Stimulated activated CD4-positive, alpha-beta T cell treated with anti-CD3 and anti-CD28 coated beads, Interleukin-1b, Interleukin-23, amount 100 ng/mL, for 1 hour (primary cell): ENCODE measurements at places on chromosomes 6 and 20.

- DNase-seq = no peak
Measured at GRCh38 chr6:145836772-145837171, 22.2 kb upstream of the FBXO30 start.

DNA sequence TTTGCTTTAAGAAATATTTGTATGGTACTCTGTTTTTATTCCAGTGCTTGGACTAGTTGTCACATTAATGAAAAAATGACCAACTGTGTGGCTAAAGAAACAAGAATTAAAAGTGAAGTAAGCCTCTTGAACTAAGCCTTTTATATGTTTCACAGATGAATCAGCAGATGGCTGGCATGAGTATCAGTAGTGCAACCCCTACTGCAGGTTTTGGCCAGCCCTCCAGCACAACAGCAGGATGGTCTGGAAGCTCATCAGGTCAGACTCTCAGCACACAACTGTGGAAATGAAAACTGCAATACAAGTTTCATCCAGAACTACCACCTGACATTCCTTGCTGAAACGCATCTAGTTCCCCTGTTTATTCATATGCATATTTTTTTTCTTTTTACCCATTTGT lies 96.8 kb downstream of the B3GAT2 start:
- no peak for DNase-seq

- DNase-seq = no peak
Measured at GRCh38 chr6:137352859-137353258, 133.7 kb upstream of the IFNGR1 start.

DNA sequence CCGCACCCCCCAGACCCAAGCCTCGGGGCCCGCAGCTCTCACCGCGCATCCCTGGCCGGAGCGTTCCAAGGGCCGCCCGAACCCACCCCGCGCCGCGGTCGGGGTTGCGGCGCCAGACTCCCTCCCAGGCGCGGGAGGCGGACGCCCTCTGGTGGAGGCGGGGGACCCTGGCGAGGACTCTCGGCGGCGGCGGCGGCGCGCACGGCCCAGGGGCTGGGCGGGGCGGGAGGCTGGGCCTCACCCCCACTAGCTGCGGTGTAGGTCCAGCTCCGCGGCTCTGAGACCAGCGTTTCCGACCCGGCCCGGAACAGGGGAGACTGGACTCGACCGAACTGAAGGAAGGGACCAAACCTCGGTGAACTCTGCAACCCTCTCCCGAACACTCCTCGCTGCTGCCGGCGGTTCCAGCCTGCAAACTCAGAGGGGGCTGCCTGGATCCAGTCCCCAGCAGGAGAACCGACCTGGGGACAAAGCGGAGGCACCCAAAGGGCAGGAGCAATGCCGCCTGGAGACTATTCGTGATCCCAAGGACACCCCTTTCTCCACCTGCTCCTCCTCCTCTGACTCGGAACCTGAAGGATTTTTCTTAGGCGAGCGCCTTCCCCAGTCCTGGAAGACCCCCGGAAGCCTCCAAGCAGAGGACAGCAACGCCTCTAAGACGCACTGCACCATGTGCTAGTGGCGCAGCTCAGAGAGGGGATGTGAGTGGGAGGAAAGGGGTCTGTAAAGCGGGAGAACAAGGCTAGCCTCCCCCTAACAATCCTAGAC lies 859 bp upstream of the TOMM6 start:
- DNase-seq = peak; percentile 66

- DNase-seq = no peak
Measured at GRCh38 chr20:64108731-64109681, 1.6 kb upstream of the NPBWR2 start.

GRCh38 chr6:30777155-30777485 lies 32.8 kb upstream of the IER3 start:
- no peak for DNase-seq

GRCh38 chr6:17865798-17866725 lies 121.4 kb downstream of the KIF13A start:
- no peak for DNase-seq

- no peak for DNase-seq
Measured at GRCh38 chr6:166996406-166996805, 2.8 kb upstream of the CEP43 start.

GRCh38 chr6:12980741-12981140 lies 264.2 kb downstream of the PHACTR1 start:
- DNase-seq = no peak

GRCh38 chr20:54875307-54875706 lies 399.9 kb downstream of the DOK5 start:
- no peak for DNase-seq

DNA sequence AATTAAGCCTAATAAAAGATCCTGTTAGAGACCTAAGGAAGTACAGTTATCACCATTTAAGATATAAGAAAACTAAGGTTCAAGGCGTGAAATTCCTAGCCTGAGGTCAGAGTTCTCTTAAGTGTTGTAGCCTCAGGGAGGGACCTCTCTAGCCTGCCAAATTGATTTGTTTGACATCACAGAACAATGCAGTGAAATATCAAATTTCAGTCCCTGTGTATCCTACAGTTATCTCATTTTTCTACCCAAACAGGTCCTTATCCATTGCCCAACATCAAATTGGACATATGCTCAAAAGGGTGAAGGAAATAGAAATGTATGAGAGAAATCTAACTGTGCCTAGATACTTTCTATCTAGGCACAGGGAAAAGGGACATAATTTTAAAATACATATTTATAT lies 63.0 kb downstream of the NCOA7 start:
- no peak for DNase-seq

- DNase-seq = no peak
Measured at GRCh38 chr6:70409216-70409615, 4.1 kb upstream of the FAM135A start.

- no peak for DNase-seq
Measured at GRCh38 chr6:18248698-18249097, 15.6 kb downstream of the DEK start.

DNA sequence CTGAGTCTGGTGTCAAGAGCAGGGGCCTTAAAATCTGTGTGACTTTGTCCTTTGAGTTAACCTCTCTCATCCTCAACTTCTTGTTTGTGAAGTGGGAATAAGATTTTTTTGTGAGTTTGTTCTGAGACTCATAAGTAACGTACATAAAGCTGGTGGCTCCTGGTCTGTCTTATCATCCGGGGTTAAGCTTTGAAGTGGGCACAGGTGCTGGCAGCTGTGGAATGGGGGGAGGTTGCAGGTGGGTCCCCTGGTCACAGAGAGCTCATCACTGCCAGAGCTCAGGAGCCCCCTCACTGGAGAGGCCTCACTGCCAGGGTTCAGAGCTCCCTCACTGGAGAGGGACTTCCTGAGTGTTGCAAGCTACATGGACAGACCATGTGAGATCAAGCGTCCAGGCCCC lies 174.1 kb downstream of the NRN1 start:
- DNase-seq = no peak

GRCh38 chr6:139027620-139028182 lies 844 bp upstream of the ABRACL start:
- no peak for DNase-seq

DNA sequence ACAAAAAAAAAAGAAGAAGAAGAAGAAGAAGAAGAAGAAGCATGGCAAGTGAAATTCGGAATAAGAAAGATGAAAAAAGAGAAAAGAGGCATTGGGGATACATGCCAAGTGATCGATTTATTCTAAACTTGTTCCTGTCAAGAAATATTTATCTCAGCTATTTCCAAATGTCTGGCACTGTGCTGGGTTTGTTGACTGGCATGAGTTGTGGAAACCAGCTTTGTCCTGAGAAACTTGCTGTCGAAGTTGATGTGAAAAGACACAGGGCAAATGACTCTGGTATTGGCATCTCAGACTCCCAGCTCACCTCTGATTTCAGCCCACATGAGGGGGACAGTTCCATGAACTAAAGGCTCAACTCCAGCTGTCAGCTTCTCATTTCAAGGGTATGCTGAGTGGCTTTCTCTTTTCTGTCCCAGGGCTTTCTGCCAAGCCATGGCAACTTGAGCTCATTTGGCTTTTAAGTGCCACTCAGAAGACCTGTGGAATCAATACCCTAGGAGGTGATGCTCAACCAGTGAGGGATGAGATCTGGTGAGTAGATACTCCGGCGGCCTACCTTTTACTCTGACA lies 253.3 kb upstream of the JAG1 start:
- no peak for DNase-seq

GRCh38 chr6:33592595-33593413 lies 12.7 kb upstream of the BAK1 start:
- DNase-seq = no peak

DNA sequence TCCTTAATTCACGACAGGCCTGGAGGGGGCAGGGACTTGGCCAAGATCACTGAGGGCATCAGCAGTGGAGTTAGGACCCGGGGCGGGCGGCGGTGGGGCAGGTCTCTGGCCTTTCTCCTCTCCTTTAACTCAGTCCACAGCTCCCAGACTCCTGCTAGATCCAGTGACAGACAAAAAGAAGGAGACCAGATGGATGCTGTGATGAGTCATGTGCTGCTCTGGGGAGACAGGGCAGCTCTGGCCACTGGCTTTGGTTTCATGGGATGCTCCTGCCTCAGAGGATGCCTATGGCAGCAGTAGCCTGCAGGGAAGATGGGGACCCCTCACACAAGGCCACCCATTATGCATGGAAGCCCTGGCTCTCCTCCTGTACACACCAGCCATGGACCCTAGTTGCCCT lies 20.5 kb downstream of the EPB41L1 start:
- DNase-seq = no peak

DNA sequence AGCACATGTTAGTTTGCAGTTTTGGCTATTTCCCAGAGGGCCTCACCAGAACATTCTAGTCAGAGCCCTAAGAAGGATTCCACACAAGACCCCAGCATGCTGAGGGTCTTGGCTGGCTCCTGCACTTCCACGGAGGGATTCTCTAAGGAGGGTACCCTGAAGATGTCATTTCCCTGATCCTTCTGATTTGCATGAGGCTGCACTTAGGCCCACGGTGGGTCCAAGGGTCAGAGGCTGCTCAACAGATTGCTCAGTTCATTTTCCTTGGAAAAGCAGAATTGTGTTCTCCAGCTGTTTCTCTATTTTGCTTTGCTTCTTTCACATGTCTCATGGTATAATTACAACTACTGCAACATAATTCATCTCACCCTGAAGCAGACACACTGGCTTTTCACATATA lies 22.2 kb downstream of the PREP start:
- no peak for DNase-seq

DNA sequence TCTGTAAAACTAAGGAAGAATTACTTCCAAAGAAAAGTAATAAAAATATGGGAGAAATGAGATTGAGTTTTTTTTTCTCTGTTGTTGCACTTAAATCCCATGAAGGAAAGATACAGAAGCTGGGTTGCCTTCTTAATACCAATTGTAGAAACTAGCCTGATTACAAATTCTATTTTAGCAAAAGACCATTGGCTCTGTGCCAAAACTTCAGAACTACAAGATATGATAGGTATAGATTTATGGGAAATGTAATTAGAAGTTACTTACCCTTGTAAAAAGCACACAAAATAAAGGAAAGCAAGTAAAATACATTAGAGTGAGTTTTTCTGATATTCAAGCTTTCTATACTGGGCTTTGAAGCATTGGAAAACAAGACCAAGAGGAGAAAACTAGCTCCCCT lies 73.5 kb upstream of the SCGN start:
- DNase-seq = no peak

- no peak for DNase-seq
Measured at GRCh38 chr20:11992426-11992825, 74.7 kb downstream of the BTBD3 start.

GRCh38 chr6:110776413-110776812 lies 38.9 kb downstream of the CDK19 start:
- no peak for DNase-seq

DNA sequence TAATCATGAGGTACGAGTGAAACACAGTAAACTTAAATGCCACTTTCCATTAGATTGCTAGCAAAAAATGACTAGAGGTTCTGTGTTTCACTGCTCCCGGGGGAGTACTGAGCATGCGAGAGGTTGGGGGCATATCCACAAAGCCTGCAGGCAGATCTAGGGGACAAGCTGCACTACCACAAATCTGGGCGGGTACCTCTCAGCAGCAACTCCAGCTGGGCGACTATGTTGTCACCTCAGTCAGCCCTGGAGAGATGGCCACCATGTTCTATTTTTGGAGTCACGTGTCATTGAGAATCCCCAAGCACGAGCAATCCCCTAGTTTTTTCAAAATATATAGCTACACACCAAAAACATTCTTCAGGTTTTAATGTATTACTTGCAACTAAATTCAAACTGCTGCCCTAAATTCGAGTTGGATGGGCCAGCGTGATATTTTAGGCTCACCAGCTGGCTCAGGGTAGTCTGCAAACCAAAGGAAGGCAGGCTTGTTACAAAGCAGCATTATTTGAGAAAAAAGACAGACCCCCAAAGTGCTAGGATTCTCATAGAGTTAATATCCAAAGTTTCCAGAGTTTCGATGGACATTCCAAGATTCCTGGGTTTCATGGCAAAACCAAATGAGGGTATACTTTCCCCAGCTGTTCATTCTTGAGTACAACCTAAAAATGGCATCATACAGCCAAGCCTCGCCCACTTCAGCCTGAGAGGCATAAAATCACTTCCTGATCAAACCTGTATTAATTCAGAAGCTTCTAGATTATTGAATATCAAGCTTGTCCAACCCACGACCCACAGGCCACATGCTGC lies 24.1 kb upstream of the MYLIP start:
- DNase-seq = no peak

- no peak for DNase-seq
Measured at GRCh38 chr6:13248053-13248452, 80.3 kb downstream of the TBC1D7 start.

- DNase-seq = no peak
Measured at GRCh38 chr6:134111062-134111677, 58.7 kb upstream of the SLC2A12 start.

DNA sequence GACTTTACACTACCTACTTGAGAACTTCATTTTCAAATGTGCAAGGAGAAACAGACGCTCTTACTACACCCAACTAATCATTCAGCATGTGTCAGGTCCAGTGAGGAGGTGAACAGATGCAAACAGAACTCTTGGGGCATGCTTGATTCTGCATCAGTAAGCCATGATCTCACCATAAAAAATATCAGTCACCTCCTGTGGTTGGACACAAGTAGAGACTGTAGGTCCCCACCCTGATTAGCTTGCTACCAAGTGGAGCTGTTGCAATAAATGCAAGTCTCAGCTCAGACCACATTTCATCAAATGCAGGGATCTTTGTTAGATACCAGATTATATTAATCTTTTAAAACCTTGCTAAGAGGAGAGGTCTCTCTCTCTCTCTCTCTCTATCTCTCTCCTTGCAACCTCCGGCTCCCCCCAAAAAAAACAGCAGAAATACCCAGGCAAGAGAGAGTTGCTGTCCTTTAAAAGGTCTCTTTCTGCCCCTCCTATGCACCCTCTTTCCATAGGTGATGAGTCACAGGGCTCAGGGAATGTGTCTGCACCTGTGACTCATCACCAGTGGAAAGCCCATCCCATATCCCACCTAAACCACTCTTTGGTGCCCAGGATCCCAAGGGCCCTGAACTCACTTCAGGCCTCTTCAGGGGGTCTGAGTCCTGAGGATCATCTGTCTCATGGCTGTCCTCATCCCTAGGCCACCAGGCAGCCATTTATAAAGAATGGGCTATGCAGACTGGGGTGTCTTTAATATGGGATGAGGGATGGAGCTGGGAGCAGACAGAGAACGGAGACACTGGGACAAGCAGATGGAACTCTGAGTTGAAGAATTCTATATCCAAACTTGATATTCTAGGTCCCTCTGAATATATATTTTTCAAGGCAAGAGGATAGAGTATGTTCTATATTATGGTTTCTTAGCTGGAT lies 154.5 kb downstream of the QRSL1 start:
- no peak for DNase-seq

GRCh38 chr6:130377371-130377770 lies 11.6 kb downstream of the TMEM200A start:
- DNase-seq = no peak

- no peak for DNase-seq
Measured at GRCh38 chr20:16245879-16246278, 327.4 kb downstream of the KIF16B start.

- DNase-seq = no peak
Measured at GRCh38 chr6:147000545-147001488, 203.4 kb upstream of the STXBP5 start.
